Activated T-cell treated with anti-CD3 and anti-CD28 coated beads, Interleukin-2, amount 50 U/mL, for 1 hour (primary cell): ENCODE measurements at places on chromosomes 7 and 10.

GRCh38 chr10:111344804-111345203, 268.0 kb downstream of the ADRA2A start:
- DNase-seq: no peak

DNA sequence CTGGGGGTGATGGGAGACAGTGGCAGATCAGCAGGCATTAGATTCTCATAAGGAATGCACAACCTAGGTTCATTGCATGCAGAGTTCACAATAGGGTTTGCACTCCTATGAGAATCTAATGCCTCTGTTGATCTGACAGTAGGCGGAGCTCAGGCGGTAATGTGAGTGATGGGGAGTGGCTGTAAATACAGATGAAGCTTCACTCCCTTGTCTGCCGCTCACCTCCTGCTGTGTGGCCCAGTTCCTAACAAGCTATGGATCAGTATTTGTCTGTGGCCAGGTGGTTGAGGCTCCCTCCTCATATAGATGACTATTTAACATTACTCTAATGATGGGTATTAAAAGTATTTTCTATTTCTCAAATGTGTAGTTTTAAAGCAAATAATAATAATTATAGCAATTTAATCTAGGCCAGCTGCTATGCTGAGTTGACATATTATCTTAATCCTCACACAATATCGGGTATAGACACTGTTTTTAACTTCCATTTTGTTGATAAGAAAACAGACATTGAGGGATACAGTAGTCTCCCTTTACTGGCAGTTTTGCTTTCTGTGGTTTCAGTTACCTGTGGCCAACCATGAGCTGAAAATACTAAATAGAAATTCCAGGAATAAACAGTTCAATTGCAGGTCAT, 39.9 kb downstream of the KIF20B start:
- no peak for DNase-seq

DNA sequence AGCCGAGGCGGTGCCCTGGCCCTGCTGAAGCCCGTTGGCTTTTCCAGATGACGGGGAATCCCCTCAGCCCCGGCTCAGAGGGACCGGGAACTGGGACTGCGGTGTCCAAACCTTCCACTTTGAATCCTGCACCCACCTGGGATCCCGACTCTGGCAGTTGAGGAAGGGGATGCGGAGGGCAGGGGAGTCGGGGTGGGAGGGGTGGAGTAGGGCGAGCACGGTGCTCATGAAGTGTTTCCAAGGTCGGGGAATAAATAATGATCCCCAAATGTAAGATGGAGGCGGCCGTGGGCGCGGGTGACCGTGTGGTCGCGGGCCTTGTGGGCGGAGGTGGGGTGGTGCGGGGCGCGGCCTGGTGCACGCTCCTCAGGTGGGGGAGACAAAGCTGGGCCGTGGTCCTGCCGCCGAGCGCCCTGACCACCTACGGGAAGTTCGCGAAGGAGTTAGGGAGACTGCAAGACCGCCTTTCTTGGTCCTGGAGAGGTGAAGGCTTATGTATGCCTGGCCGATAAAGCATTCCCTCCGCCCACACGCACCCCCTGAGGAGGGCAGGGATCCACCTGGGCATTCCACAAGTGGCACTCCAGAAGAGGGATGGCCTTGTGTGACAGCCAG, 1.4 kb downstream of the MTURN start:
- DNase-seq: no peak

GRCh38 chr7:140685407-140686087, 11.0 kb upstream of the NDUFB2 start:
- no peak for DNase-seq

DNA sequence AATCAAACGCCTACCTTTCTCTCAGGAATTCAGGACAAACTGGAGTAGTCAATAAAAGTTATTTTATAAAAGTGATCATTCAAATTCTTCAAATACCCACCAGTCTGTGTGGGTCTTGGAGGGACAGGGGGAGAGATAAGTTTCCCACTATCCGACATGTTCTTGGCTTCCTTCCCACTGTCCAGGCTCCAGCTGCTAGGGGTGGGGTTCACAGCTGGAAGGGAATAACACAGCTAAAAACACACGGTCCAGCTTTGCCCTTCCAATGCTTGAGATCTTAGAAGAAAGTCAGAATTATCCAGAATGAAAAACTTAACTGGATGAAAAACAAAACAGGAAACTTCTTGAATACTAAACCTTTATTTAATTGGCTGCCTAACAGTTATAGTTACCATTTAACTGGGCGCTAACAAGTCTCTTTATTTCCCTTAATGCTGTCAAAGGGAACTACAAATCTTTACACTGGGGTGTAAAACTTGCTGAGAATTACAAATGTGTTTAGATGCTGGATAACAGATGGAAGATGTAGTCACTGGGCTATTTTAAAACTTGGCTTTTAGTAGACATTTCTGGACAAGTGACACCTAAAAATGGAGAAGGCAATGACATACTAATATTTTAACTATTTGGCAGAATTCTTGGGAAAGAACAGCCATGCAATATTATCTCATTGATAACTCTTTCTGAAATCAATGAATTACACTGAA, 172.8 kb upstream of the IMMP2L start:
- no peak for DNase-seq

- DNase-seq: no peak
These were observed 61.7 kb upstream of the PAX2 start for GRCh38 chr10:100683545-100684300.
